ENCODE measurements at places on chromosomes 2 and 18.
A peak's percentile ranks its signal among the peaks of the same experiment; 100 is the strongest.

DNA sequence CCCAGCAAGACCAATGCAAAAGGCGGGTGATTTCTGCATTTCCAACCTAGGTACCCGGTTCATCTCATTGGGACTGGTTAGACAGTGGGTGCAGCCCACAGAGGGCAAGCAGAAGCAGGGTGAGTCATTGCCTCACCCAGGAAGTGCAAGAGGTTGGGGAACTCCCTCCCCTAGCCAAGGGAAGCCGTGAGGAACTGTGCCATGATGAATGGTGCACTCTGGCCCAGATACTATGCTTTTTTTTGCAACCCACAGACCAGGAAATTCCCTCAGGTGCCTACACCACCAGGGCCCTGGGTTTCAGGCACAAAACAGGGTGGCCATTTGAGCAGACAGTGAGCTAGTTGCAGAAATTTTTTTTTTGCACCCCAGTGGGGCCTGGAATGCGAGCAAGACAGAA, 662.6 kb upstream of the ACVR2A start:
- no peak for DNase-seq

DNA sequence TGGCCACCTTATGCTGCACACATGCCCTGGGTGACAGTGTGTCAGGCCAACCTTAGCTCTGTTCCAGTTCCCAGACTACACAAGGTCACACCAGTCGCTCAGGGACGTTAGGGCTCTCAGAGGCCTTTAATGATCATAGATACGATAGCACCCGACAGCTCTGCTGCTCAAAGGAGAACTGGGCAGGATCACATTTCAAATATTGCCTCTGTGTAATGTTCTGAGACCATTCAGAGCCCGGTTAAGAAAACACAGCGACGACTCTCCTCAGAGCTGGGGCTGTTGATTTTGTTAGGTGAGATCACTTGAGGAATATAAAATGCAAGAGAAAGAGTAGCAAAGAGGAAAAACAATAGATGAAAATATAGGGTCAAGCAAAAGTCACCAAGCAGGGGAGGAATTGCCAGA, 166.6 kb upstream of the TANK start:
- DNase-seq: no peak

GRCh38 chr2:137523931-137524330, 440.3 kb upstream of the HNMT start:
- DNase-seq: no peak

- no peak for DNase-seq
These were observed 124.4 kb downstream of the CCDC178 start for GRCh38 chr18:33316146-33316587.

DNA sequence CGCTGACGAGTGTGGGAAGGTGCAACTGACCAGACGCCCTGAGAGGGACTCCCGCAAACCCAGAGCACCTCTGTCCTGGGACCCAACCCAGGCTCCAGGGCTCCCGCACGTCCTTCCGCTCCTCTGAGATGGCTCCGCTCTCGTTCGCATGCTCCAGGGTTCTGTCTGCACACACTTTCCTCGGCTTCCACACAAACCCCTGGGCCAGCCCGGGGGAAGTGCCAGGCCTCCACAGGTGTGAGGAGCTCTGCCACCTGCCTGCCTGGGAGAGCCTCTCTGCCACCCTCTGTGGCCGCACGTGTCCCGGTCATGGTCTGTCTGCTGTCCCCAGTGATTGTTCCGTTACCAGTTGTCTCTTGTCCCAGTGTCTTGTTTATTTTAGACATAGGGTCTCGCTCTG, 222.9 kb downstream of the HDAC4 start:
- no peak for DNase-seq

GRCh38 chr2:103232865-103233264, 471.0 kb downstream of the TMEM182 start:
- DNase-seq: no peak

DNA sequence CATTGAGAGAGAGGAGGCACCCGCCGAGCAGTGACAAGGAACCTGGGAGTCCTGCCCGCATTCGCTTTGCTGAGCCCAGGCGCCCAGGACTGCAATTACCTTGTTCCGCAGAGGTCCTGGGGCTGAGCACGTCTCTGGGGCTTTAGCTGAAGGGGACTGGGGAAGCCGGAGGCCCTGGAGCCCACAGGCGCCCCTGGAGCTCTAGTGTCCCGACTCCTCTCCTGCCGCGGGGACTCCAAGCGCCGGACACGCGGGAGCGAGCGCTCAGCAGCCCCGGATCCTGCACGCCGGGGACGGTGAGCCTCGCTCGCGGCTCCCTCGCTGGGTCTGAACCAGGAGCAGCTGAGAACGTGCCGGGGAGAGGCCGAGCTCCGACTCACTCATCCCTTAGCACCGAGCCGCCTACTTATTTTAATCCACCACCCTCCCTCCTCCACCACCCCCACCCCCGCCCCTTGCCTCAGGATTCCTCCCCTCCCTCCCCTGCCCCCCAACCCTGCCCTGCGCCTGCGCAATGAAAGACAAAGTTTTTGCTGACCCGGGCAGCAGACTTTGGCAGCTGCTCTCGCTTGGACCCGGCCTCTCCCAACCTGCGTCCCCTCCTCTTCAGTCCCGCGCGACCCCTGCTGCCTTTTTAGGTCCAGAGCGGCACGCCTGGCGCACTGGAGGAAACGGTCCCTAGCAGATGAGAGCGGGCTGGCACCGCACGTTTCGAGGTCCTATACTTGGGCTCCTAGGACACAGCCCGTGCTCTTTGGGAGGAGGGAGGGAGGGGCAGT, at the start of gene OSR1:
TSS of gene OSR1 (minus strand) at position 382 of the 779 bp plus-strand sequence. CDS start 4,818 bp downstream, outside the sequence.
- DNase-seq: no peak

GRCh38 chr2:73075477-73076373, 4.2 kb upstream of the SFXN5 start:
- DNase-seq: no peak

DNA sequence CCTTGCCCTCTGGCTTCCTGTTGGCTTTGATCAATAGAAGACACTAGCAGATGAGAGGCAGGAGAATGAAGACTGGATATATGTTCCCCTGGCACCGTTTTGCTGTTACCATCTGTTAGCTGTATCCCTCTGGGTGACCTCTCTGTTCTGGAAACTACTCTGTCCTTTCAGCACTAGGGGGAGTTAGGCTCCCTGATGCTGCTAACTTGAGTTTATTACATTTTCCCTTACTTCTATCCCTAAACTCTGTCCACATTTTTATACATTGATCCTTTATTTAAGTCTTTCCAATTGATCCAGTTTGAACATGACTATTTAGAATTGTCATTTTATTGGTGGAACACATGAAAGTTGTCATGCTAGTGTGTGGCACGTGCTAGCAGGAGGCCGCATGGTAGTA, 1014.3 kb upstream of the CDH2 start:
- DNase-seq: no peak

DNA sequence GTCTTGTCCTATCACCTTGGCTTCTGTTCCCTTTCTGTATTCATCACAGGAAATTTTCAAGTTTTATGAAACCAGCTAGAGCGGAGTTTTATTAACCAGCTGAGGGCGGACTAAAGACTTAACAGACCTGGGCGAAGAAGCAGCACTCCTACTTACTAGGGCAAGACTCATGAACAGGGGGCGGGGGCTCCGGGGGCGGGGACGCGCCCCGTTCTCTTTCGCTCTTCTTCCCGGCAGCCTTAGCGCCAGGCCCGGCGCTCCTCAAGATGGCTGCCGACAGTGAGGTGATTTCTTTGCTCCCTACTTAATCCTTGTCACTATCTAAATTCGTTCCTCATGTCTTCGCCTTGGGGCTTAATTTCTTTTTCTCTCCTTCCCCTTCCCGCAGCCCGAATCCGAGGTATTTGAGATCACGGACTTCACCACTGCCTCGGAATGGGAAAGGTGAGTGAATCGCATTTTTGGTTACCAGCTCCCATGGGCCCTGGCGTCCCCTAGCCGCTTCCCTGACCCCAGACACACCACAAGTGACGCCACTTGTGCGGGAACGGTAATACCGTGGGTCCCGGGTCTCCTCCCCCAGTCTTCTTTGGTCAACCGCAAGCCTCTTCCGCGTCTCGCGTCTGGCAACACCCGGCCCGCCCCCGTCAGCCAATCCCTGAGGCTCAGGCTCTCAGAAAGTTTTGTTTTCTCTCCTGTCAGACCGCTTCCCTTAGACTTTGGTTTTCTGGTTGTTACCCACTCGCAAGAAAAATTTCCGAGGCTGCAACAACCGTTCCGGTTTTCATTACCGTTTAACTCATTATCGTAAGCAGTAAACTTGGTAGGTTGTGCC, at the start of gene RAB3GAP1:
TSS of gene RAB3GAP1 (plus strand) at position 251 of the 835 bp plus-strand sequence. CDS start at position 267, 16 bp downstream.
- DNase-seq: peak; percentile 48

GRCh38 chr18:12030670-12031069, 49.4 kb downstream of the IMPA2 start:
- no peak for DNase-seq

DNA sequence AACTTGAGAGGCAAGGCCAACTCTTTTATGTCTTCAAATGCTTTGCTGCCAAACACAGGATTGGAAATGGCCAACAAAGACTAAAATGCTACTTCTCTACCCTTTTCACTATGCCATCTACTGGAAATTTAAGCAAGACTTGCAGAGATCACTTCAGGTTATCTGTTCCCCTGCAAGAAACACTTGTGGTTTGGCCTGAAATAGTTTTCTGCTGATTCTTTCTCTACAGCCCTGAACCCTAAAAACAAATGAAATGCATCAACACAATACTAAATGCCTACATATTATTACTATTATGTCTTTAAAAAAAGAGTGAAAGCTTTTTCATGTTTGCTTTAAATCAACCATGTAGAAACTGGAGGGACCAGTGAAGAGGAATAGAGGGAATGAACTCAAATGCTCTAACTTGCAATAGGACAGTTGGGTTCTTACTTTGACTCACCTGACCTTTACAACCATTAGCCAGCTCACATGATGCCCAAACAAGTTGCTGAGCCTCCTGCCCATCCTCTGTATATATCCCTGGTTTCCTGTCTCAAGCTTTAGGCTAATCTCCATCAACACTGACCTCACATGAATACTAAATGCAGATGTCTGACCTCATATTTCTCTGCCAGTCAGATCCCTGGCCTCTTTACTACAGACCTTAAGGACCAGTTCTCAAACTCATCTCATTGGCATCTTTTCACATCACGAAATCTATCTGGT, 17.5 kb upstream of the ADAM17 start:
- DNase-seq: no peak

DNA sequence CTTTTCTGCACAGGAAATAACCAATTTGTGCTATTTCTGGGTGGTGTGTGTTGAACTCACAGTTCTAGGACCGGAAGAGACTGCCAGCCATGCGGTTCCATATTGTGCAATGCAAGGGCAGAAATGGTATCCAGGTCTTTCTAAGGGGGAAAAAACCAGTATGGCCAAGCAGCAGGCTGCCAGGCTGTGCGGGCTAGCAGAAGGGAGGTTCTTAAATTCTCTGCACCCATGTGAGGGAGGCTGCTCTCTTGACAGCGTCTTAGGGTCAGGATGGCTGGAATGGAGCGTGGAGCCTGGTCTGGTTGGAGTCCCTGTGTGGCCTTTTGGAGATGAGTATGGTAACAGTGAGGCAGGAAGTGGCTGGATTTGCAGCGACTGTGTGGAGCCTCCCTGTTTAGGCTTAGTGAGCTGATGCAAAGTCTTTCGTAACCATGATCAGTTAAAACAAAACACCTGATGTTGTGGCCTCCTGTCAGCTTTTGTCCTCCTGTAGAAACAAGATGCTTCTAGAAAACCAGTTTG, 52.6 kb downstream of the NCK2 start:
- DNase-seq: no peak

DNA sequence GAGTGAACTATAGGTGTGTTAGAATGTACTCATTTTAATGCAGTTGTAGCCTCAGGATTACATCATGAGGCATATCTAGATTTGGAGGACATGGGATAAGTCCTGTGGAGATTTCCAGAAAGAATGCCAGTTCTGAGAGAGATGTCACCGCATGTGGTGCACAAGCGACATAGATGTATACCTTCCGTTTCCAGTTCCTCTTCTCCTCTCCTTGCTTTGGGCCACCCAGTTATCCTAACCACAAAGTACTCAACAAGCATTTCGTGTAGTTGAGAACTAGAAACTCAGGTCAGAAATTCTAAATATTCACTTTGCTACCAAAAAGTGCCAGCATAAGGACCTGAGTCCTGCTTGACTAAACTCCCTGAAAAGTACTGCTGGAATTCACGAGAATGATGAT, 66.5 kb downstream of the KCTD18 start:
- no peak for DNase-seq

GRCh38 chr18:62396381-62396780, 71.3 kb downstream of the TNFRSF11A start:
- no peak for DNase-seq

DNA sequence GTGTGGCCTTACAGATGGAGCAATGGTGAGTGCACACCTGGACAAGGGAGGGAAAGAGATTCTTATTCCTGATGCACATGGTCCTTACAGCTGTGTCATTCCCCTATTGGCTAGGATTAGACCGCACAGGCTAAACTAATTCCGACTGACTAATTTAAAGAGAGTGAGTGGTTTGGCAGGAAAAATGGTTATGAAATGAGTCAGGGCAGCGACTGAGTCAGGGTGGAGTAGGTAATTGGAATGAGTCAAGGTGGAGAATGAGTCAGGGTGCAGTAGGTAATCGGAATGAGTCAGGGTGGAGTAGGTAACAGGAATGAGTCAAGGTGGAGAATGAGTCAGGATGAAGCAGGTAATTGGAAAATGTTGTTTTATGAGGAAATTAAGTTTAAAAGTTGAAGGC, 1353.7 kb upstream of the LRRTM1 start:
- DNase-seq: no peak

DNA sequence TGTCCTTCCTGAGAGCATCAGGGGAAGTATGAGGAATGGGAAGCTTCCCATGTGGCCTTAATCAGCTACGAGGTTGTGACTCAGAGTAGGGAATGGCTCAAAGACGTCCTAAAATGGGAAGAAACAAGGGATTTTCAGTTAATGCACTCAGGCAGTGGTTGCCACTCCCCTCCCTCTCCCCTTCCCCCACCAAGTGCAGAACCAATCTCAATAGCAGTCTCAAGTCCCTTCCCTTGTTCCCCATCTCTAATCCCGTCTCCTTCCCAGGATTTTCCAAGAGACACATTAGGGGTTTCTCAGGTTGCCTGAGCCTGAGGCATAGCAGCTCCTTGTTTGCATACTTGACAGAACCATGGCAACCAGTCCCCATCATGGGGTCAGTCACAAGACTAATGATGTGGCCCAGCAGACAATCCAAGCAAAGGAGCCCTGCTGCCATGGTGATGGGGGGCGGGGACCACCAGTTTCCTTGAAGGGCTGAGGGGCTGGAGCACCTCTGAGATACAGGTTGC, 18.2 kb upstream of the RESP18 start:
- no peak for DNase-seq

DNA sequence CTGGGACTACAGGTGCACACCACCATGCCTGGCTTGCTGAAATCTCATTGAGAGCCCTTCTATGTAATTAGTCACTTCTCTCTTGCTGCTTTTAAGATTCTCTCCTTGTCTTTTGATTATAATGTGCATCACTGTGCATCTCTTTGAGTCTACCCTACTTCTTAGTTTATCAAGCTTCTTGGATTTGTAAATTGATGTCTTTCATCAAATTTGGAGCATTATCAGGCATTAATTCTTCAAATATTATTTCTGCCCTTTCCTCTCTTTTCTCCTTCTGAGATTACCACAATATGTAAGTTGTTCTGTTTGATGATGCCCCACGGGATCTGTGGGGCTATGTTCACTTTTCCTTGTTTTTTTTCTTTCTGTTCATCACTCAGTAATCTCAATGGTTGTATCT, 9.0 kb upstream of the MARCO start:
- DNase-seq: no peak

All from AG09309 (cell line).